ENCODE measurements at places on chromosomes 12 and 14.
A peak's percentile ranks its signal among the peaks of the same experiment; 100 is the strongest.

- no peak for DNase-seq
These were observed 6.0 kb downstream of the CDKN1B start for GRCh38 chr12:12723149-12723680.

- DNase-seq, result no peak
These were observed 172.4 kb downstream of the PHETA1 start for GRCh38 chr12:111196532-111196931.

- no peak for DNase-seq
These were observed 94.5 kb downstream of the CALM1 start for GRCh38 chr14:90491221-90491885.

DNA sequence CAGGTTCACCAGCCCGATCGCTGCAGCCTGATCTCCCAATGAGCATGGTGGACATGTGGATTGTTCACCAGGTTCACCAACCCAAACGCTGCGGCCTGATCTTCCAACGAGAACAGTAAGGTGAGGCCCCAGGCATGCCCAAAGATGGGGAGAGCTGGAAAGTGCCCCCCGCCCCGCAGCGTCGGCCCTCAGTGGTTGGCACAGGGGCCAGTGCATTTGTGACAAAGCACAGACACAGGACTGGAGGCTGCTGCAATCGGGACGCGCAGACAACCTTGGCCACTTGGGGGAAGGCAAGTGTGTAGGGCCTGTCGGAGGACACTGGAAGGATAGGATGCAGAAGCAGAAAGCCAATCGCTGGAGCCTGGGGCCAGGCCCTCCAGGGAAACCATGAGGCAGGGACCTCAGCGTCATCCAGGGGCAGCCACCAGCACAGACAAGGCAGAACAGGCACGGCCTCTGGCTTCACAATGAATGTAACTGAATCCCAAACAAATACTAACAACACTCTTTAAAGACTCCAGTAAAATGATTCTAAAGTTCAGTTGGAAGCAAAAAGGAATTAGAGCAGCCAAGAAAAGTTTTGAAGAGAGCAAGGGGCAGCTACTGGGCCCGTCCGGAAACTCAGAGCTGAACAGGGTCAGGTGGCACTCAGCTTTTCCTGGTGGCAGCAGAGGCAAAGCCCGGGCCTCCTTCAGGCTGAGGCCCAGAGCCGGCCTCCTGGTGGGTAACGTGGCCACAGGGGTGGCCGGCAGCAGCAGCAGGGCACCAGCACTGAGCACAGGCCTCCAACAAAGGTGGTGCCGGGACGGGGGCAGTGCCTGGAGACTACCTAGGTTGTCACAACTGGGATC is 13.3 kb downstream of the BRF1 start:
- no peak for DNase-seq

GRCh38 chr12:99053616-99054362 is 408.7 kb downstream of the APAF1 start:
- no peak for DNase-seq

- no peak for DNase-seq
These were observed 71.6 kb downstream of the TMEM132C start for GRCh38 chr12:128338386-128339125.

- DNase-seq, result no peak
These were observed 71.9 kb downstream of the TUNAR start for GRCh38 chr14:95948558-95948981.

DNA sequence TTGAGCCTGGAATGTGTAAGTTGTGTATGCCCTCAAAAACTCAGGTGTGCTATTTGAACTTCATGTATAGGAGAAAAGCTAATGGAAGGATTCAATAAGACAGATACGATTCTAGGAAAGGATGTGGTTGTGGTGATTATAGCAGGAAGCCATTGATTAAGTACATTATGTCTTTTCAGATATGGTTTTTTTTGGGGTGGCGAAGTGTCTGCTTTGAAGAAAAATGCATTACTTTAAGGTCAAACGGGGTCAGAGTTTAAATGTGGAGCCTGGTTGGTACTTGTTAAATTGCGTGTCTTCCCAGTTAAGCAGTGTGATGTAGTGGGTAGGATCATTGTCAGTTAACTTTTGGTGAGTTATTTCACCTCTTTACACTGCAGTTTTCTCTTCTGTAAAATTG is 13.0 kb upstream of the NUP107 start:
- no peak for DNase-seq

GRCh38 chr14:74942608-74943007 is 12.8 kb downstream of the PGF start:
- peak; percentile 13 for DNase-seq

DNA sequence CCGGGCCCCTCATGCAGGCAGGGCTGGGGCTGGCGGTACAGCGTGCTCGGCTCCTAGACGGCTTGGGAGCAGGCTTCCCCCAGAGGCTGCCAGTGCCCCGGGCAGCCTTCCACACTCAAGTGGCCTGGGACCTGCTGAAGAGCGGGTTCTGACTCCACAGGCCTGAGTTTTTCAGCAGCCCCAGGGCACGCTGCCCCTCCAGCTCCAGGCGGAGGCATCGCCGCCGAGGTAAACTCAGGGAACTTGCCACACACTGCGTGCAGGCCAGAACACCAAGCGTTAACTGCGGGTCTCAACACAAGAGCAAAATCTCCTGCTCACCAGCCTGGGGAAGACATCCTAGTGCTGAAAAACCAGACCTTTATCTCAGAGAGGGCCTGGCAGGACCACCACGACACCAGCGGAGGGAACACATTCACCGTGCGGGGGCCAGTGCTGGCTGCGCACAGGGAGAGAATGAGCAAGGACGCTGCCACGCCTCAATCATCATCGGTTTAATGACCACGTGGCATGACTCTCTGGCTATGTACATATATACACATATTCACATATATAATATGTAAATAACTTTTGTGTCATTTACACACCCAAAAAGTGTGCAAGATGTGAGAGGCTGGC is 21.3 kb downstream of the PSMC1 start:
- no peak for DNase-seq

DNA sequence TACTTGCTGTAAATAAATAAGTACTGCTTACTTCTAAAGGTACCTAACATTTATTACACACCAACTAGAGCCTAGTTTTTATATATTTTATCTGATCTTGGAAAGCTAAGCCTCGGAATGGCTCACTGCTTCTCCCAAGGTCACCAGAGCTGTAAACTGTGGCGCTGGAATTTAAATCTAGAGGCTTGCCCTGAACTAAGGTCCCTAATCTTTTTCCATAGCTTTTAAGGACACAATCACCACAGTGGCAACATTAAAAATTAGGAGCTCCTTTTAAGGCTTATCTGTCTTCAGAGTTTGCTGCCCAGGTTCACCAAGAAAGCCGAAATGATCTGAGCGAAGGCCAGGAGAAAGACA is 670 bp downstream of the CCNB1IP1 start:
- DNase-seq, result no peak

- DNase-seq, result peak; percentile 68
These were observed 96.4 kb downstream of the SCARB1 start for GRCh38 chr12:124767066-124767821.

GRCh38 chr14:100237735-100238418 is 1.1 kb upstream of the YY1 start:
- DNase-seq, result peak; percentile 27

GRCh38 chr14:72638021-72638420 is 255.9 kb downstream of the DPF3 start:
- no peak for DNase-seq

DNA sequence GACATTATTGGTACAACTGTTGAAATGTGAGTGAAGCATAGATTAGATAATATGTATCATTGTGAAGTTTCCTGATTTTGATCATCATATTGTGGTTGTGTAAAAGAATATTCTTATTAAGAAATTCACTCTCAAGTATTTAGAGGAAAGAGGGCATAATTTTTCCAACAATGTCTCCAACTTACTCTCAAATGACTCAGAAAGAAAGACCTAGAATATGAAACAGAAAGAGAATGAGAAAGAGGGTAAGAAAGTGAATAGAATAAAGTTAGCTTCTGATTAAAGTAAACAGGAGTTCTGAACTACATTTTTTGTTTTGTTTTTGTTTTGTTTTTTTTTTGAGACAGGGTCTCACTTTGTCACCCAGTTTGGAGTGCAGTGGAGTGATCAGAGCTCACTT is 123.0 kb downstream of the CPNE8 start:
- DNase-seq, result no peak

GRCh38 chr12:6361834-6362233 is 13.5 kb downstream of the SCNN1A start:
- DNase-seq, result no peak
